Kidney tubule cell (primary cell): ENCODE measurements at places on chromosomes 5 and 9.

DNA sequence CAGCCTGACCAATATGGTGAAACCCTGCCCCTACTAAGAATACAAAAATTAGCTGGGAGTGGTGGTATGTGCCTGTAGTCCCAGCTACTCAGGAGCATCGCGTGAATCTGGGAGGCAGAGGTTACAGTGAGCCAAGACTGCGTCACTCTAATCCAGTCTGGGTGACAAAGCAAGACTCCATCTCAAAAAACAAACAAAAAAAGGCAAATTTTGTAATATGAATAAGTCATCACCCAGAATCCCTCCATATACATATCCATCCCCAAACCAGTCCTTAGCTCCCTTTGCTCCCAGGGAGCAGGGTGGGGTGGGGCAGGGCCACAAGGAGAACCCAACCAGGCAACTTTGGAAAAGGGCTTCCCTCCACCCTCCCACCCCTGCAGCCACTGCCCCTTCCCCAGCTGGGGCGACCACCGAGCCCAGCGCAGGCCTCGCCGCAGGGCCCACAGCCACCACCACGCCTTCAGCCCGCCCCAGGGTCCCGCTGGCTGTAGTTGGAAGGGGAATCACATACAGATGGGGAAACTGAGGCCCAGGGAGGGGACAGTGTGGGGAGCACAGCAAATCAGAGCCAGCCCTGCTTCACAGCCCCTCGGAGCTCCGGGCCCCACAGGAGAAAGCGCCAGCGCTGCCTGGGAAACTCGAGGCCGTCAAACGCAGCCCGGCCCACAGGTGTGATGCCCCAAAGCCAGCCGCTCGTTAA lies 7.8 kb downstream of the NOTCH1 start:
- DNase-seq: no peak

DNA sequence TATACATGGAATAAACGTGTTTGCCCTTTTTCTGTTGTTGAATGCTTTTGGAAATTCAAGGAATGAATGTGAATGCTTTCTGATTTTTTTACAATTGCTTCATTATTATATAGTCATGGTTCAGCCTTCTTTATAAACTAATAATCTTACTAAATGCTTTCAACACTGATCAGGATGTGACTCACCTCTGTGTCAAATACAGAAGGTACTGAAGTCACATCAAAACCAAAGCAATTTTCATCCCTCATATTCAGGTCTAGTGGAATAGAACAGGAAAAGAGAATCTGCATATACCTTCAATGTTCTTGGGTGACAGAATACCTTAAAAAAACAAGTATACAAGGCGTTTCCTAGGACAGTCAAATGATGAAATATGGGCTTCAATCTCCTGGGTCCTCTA lies 170.7 kb downstream of the PDE4D start:
- DNase-seq: peak; percentile 56

DNA sequence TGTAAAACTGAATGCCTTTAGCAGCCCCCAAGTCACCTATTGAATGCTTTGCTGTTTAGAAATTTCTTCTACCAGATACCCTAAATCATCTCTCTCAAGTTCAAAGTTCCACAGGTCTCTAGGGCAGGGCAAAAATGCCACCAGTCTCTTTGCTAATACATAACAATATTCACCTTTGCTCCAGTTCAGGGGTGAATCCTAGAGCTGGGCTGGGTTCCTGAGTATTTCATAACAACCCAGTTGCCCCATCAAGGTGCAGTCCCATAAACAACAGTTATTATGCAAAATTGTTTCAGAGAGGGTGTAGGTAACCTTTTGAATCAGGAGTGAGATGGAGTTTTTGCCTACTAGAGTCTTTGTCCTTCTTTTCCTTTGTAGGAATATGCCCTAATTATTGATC lies 19.0 kb upstream of the C1QTNF3 start:
- DNase-seq: no peak

DNA sequence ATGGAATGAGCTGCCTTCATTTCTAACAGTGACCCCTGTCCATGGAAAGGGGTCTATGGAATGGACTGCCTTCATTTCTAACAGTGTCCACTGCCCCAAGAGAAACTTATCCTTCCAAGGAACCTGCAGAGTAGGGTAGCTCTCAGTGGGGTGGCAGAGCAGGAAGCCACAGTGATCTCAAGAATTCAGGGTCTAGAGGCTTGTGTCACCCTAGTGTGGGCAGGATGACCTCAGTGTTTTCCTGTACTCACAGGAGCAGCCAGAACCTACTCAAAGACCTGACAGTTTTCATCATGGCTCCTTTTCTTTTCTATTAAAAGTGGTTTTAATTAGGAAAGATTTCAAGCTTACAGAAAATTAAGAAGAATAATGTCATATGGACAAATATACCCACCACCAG lies 27.5 kb downstream of the SEC61B start:
- peak; percentile 73 for DNase-seq

DNA sequence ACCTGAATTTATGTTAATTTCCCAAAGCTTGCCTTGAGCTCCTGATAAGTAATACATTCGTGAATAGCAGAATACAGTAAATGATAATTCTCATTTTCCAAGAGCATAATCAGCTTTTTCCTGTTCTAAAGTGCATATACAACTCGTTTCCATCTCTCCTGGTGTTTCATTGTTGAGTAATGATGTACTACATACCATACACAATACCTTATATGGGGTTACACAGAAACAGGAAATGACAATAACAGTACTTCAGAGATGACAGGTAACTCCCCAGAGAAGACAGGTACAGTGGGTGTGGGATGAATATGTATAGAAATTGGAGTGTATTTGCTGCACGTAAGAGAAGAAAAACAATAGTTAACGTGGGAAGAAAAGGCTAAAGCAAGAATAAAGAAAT lies 287.1 kb downstream of the TENT4A start:
- DNase-seq: no peak

DNA sequence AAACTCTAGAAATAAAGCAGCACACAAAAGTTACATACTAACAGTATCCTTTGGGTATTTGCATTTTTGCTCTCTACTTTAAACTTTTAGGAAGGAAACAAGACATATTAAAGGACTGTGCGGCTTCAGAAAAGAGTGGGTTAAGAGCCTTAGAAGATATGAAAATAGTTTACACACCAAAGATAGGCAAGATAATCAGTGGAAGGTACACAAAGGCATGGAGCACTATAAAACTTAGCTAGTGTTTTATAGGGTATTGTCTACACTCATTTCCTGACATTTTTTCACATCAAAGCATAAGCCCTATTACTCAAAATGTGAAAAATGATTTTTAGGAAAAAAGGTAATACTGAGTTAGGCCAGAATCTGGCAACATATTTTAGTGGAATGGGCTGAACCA lies 43.7 kb upstream of the APBA1 start:
- DNase-seq: no peak

GRCh38 chr9:98191671-98192502 lies 550 bp downstream of the CORO2A start:
- no peak for DNase-seq

GRCh38 chr5:160929360-160929759 lies 77.3 kb upstream of the ATP10B start:
- DNase-seq: no peak

GRCh38 chr5:163569284-163569683 lies 63.9 kb downstream of the MAT2B start:
- DNase-seq: peak; percentile 9

DNA sequence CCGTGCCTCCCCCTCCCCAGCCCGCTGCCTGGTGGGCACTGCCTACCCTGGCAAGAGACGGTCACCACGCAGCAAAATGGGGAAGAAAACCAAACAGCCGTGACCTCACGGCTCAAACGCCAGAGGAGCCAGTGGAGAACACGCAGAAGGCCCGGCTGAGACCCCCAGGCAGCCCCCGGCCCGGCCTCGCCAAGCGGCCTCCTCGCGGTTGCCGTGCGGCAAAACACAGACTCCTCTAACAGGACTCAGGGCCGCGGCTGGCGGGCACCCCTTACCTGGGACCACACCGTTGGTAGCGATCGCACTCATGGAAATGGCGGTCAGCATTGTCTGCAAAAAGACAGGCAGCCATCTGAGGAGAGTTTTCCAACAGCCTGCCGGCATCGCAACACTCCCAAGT lies 23.8 kb downstream of the SLC12A7 start:
- no peak for DNase-seq

- peak; percentile 22 for DNase-seq
Measured at GRCh38 chr9:97633859-97634490, 354 bp downstream of the NCBP1 start.

DNA sequence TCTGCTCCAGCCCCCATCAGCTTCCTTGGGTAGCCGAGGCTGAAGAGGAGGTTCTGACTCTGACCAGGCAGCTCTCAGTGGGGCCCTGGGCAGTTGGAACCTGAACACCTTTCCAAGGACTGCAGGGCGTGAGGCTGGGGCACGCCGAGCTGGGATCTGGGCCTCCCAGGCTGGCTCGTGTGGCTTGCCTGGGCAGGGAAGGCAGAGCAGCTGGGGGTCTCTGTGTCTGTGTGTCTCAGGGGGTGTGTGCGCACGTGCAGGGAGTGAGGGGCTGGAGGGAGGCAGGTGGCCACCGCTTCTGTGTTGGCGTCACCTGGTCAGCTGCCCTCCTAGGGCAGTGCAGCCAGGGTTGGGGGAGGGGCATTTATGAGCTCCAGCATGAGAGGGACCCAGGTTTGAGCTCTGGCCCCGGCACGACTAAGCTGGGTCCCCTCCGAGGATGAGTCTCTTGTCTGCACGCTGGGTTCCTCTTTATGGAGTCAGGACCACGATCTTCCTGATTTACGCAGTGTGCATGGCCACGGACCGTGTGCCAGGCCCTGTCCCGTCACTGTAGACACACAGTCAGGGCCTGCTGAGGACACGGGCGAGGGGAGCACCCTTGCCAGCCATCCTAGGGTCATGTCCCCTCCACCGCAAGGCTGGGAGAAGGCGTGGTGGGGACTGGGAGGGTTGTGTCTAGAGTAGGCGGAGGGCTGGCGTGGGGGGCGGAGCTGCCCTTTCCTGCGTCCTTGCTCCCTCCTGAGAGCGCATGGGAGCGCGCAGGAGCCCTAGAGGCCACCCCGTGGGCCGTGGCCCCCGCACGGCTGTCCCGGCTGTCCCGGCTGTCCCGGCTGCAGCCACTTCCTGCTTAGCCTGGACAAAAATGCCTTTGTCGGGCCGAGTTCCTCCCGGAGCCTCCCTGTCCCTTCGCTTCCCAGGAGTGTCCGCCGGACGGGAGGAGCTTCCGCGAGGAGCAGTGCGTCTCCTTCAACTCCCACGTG lies 4.6 kb downstream of the ADAMTSL2 start:
- peak; percentile 14 for DNase-seq

DNA sequence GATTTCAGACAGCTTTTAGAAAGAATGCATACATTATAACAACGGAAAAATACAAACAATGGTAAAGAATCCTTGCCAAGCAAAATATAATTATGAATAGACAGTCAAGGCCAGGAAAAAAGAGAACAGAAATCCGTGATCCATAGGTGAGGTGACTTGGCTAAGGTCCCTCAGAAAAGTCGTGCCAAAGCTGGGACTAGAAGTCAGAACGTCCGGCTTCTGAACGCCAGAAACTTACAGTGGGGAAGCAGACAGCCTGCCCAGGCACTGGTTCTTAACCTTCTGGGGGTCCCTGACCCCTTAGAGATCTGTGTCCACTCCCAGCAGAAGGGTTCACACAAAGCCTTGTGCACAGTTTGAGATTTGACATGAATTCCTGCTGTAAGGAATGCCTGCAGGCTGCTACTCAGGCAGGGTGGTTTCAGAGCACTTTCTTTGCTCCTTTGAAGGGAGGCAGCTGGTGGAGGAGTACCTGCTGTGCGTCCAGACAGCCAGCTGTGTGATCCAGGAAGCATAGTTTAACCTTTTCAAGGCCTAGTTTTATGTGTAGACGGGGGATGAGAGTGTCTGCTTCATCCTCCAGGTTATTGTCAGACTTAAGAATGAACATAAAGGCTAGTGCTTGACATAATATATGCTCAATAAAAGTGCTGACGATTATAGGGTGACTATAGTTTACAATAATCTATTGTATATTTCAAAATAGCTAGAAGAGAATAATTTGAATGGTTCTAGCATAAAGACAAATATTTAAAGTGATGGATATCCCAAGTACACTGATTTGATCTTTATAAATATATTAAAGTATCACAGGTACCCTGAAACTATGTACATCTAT lies 852 bp downstream of the ARHGEF37 start:
- DNase-seq: peak; percentile 42

- no peak for DNase-seq
Measured at GRCh38 chr5:173069671-173070070, 13.5 kb downstream of the CREBRF start.

- peak; percentile 24 for DNase-seq
Measured at GRCh38 chr5:72988769-72989168, 32.9 kb downstream of the FCHO2 start.

DNA sequence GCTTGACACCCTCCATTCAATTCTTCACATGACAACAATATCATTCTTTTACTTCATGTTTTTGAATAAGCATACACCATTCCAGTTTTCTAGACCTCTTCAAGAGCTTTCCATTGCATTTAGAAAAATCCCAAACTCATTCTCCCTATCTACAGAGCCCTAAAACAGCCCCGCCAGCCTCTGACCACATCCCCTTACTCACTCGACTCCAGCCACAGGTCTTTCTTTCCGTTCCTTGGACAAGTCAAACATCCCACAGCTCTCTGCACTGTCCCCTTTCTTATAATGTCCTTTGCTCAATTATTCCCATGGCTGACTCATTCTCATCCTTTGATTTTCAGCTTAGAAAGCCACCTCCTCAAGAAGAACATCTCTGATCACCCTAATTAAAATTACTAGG lies 38.2 kb downstream of the TTC39B start:
- no peak for DNase-seq

DNA sequence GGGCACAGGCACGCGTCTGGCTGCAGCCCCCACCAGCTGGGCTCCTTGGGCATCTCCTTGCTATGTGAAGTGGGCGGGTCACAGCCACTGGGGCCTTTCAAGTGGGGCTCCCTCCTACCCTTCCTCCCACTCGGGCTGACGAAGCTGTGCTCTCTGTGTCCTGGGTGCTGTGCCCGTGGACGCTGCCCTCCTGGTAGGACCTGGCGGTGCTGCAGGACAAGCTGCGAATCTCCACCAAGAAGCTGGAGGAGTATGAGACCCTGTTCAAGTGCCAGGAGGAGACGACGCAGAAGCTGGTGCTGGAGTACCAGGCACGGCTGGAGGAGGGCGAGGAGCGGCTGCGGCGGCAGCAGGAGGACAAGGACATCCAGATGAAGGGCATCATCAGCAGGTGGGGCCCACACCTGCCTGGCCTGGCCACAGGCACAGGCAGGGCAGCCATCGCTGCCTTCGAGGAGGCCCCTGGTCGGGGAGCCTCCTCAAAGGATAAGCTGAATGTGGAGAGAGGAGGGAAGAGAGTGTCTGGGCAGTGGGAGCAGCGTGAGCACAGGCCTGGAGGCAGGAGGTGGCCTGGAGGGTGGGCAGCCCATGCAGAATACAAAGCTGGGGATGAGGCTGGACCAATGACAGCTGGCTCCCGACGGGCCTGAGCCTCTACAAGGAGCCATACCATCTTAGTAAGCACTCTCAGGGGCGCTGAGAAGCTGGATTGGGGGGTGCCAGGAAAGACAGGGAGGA lies 124.7 kb downstream of the DAB2IP start:
- DNase-seq: no peak

- DNase-seq: no peak
Measured at GRCh38 chr9:133227242-133227860, 18.3 kb upstream of the OBP2B start.
